ENCODE measurements at places on chromosomes 4 and X.

GRCh38 chr4:1777822-1778641 is 15.1 kb upstream of the FGFR3 start:
- H3K4me1 ChIP-seq, result no peaks in the 10 kb centered on the region
- H3K27ac ChIP-seq, result peak overlapping the region; percentile 73

DNA sequence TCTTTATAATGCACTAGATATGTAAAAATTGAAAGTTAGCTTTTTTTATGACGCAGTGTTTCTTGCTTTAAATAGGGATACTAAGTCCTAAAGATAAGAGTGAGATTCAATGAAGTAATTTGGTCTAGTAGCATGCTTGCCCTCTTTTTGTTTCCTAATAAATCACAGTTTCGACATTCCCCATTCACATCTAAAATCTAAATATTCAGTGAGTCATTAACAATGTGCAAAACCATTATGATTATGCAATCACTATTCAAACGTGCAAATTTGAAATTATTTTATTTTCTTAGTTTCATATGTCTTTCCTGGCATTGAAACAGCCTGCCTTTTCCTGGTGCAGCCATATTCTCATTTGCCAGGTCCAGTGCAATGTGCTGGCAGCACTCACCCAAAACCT is 1350.5 kb upstream of the PABPC4L start:
- no peak overlapping the region for H3K4me3 ChIP-seq
- no peaks in the 10 kb centered on the region for H3K4me1 ChIP-seq
- no peak overlapping the region for H3K27ac ChIP-seq
- DNase-seq, result no peak
- no peaks in the 10 kb centered on the region for H3K27me3 ChIP-seq
- H3K36me3 ChIP-seq, result no peaks in the 10 kb centered on the region

DNA sequence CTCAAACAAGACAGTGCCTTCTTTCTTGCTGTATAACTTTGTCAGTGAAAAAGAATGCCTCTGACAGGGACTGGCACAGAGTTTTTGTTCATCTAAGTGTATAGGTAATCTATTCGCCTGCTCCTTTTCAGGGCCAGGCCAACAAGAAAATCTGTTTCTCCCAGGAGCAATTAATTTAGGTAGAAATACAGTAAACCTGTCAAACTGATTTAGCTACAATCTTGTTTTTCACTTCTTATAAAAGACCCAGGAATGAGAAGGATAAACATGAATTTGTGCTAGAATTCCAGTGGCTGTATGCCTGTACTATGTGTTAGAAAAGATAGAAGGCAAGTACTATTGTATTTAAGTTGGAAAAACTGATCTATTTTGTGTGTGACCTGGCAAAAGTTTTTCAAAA is 6.1 kb downstream of the TMA16 start:
- H3K4me3 ChIP-seq, result no peak overlapping the region
- no peak for DNase-seq
- peaks cover 12% of the 10 kb centered on the region for H3K36me3 ChIP-seq
- H3K4me1 ChIP-seq, result peaks cover 21% of the 10 kb centered on the region
- H3K27me3 ChIP-seq, result no peaks in the 10 kb centered on the region

DNA sequence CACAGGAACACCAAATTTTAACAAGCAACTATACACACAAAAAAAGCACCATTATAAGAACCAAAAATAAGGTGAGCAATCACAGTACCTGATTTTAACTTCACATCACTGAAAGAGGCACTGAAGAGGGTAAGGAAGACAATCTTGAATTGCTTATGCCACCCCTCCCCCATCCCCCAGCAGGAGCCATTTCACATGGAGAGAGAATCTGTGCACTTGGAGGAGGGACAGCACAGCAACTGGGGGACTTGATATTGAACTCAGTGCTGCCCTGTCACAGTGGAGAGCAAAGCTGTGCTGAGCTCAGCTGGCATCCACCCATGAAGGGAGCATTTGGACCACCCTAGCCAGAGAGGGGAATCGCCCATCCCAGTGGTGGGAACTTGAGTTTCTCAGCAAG is 56.0 kb downstream of the NUDT11 start:
- H3K36me3 ChIP-seq, result no peaks in the 10 kb centered on the region
- H3K27ac ChIP-seq, result no peak overlapping the region
- no peaks in the 10 kb centered on the region for H3K4me1 ChIP-seq
- no peaks in the 10 kb centered on the region for H3K27me3 ChIP-seq
- no peak overlapping the region for H3K4me3 ChIP-seq
- DNase-seq, result no peak

- H3K4me1 ChIP-seq, result peaks cover 3% of the 10 kb centered on the region
- H3K27me3 ChIP-seq, result no peaks in the 10 kb centered on the region
- H3K36me3 ChIP-seq, result peaks cover 55% of the 10 kb centered on the region
- DNase-seq, result no peak
Measured at GRCh38 chr4:145842224-145842887, 96.3 kb downstream of the ZNF827 start.

DNA sequence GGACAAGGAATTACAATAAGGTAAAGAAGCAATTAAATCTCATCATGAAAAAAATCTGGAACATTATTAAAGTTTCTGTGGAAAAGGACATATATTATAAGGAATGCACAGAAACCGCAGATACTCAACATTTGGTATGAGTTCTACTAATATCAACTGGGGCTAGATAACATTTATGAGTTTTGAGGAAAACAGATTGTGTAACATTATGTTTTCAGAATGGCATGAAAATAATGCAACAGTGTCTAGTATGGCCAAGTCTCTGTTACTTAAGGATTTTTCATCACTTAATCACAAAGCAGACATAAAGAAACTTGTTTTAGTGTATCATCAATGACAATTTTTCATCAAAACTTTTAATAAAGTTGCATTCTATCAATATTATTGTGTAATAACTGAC is 785.0 kb downstream of the GLUD2 start:
- no peaks in the 10 kb centered on the region for H3K4me1 ChIP-seq
- H3K27me3 ChIP-seq, result no peaks in the 10 kb centered on the region
- no peaks in the 10 kb centered on the region for H3K36me3 ChIP-seq
- H3K27ac ChIP-seq, result no peak overlapping the region

DNA sequence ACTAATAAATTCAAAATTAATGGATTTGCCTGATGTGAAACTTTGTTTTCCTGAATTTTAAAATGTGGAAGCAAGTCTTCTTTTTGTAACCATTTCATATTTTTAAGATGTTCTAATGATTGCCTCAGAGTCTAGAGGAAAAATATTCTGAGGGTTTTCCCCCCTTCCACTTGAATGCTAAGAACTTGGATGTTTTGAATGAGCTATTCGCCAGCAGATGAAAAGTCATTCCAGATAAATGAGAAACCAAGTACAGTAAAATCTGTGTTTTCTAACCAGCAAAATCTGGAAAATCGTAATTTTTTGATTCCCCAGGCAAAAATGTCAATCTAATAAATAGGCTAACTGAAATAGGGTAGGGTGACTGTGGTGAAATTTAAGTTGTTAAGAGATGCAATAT is 45.6 kb downstream of the SLIT2 start:
- no peak for DNase-seq
- H3K27ac ChIP-seq, result no peak overlapping the region
- H3K4me3 ChIP-seq, result no peak overlapping the region
- H3K27me3 ChIP-seq, result no peaks in the 10 kb centered on the region
- no peaks in the 10 kb centered on the region for H3K36me3 ChIP-seq

- peaks cover 4% of the 10 kb centered on the region for H3K4me1 ChIP-seq
- no peak overlapping the region for H3K4me3 ChIP-seq
- H3K27ac ChIP-seq, result no peak overlapping the region
- DNase-seq, result no peak
- H3K36me3 ChIP-seq, result no peaks in the 10 kb centered on the region
Measured at GRCh38 chr4:155434366-155434765, 57.6 kb upstream of the MAP9 start.

- no peak for DNase-seq
- H3K4me3 ChIP-seq, result no peak overlapping the region
- H3K4me1 ChIP-seq, result no peaks in the 10 kb centered on the region
Measured at GRCh38 chr4:8742546-8742945, 129.1 kb downstream of the HMX1 start.

- H3K27me3 ChIP-seq, result no peaks in the 10 kb centered on the region
- H3K4me1 ChIP-seq, result no peaks in the 10 kb centered on the region
- no peak overlapping the region for H3K4me3 ChIP-seq
- no peak for DNase-seq
- peaks cover 4% of the 10 kb centered on the region for H3K36me3 ChIP-seq
Measured at GRCh38 chrX:72180539-72180938, 1.0 kb upstream of the PIN4 start.

GRCh38 chr4:1579001-1579900 is 104.9 kb downstream of the FAM53A start:
- H3K36me3 ChIP-seq, result no peaks in the 10 kb centered on the region
- H3K4me3 ChIP-seq, result peak overlapping the region; percentile 49
- peaks cover 29% of the 10 kb centered on the region for H3K27me3 ChIP-seq
- no peak overlapping the region for H3K27ac ChIP-seq
- DNase-seq, result no peak

DNA sequence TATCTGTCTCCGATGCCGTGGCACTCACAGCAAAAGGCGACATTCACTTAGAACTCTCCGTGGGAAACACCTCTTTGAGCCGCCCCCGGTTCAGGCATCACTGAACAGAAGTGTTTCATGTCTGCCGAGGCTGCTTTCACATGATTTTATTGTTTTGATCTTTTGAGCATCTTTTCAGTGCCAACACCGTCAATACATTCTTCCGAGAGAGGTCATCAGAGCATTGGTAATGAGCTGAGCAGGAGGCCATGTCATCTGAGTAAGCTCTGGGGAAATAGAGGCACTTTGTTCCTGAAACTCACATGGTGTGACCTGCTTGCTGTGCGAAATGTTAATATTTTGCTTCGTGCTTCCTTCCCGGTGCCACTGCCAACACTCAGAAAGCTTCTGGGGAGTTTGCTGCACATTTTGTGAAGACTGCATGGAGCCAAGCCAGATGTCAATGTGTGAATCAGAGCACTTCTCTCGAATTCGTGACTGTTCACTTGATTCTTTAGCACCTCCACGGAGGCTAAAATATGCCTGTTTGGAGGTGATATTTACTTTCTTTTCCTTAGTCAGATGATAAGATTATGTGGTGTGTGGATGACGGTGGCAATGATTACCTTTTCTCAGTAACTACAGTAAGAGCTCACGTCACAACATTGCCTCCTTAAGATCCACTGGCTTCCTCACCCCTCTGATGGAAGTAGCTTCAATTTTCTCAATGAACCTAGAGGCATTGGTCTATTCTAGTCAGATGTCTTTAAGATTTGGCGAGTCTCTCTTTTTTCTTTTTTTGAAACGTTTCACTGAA is 222.3 kb upstream of the HS3ST1 start:
- no peaks in the 10 kb centered on the region for H3K27me3 ChIP-seq
- DNase-seq, result no peak
- no peak overlapping the region for H3K27ac ChIP-seq
- H3K4me1 ChIP-seq, result no peaks in the 10 kb centered on the region

DNA sequence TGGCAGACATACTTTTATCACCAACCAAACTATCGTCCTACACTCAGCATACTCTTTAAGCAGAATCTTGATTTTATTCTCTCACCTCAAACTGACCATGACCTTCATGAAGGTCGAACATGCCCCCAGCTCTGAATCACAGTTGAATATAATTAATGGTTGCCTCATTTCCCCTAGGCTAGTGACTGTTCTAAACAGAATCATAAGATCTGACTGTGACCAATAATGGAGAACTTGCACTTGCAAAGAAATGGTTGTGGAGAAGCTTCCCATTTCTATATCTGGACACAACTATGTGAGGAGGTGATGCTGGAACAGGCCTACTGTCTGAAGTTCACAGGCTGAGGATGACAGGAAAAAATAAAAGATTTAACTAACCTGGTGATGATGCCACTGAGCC is 85.1 kb downstream of the PDGFC start:
- no peak overlapping the region for H3K27ac ChIP-seq
- H3K36me3 ChIP-seq, result peaks cover 6% of the 10 kb centered on the region
- no peaks in the 10 kb centered on the region for H3K27me3 ChIP-seq
- no peak overlapping the region for H3K4me3 ChIP-seq

DNA sequence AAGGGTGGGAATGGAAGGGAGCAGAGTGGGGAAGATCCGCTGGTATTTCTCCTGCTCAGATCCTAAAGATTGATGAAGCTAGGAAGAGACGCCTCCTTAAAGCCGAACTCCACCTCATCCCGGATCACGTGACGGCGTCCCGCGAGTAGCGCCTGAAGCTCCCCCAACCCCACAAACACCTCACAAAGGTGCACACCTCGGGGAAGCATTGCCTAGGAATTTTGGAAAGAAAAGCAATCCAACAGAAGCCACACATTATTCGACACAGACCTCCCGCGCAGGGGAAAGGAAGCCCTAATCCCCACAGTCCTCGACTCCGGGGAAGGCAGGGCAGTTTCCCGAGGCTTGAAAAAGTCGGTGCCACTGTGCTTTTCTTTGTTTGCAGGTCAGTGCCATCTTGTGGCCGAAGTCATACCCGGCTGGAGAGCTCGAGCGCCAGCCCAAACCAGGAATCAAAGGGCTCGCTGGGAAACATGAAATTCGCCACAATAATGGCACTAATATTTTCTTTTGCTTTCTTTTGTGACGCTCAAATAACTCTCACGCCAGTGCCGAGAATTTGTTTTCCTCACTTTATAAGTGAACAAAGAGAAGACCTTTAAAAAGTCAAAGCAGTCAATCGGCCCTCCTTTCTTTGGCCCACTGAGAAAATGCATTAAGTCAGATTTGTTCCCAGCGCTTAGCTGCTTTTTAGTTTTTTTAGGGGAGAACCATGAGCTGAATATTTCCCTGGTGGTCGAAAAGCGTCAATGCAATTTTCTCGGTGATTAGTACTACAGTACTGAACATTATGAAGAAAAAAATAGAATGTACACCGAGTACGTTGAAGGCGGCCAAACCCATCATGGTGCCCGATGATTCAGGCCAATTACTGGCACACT is at the start of gene NPY1R:
NPY1R (minus strand) TSS at position 71 of the 881 bp plus-strand sequence. CDS start 6,042 bp downstream, outside the sequence.
- no peaks in the 10 kb centered on the region for H3K36me3 ChIP-seq
- H3K27me3 ChIP-seq, result peaks cover 61% of the 10 kb centered on the region
- peak within 1 kb of the TSS; percentile 97 for H3K4me3 ChIP-seq
- peak; percentile 73 for DNase-seq
- peaks cover 9% of the 10 kb centered on the region for H3K4me1 ChIP-seq
- peak within 1 kb of the TSS; percentile 84 for H3K27ac ChIP-seq

DNA sequence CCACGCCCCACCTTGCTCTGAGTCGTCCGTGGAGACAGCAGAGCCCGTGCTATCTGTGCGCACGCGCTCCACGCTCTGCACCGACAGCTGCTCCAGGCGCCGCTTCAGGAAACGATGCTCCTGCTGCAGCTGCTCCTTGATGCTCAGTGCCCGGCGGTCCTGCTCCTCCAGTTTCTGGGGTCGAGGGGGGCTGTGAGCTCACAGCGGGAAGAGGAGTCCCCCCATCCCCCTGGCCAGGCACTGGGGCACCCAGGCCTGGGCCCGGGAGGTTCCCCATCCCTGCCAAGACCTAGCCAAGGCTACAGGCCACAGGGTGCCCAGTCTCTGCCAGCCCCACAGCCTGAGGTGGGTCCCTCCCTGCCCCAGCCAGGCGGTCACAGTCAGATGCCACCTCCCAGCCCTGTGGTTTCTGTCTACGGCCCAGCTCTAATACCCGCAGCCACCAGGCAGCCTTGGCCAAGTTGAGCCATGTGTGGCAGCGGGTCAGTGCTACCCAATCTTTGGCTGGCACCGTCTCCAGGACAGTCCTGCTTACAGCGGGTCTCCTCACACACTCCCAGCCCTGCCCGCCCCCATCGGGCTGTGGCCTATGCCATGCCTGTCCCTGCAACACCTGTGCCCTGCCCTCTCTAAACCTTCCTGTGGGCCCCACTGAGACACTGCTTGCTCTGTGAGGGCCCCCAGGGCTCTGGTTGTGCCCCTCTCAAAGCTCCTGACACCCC is 9.3 kb upstream of the HAUS3 start:
- DNase-seq, result no peak
- no peak overlapping the region for H3K27ac ChIP-seq
- H3K27me3 ChIP-seq, result no peaks in the 10 kb centered on the region
- H3K36me3 ChIP-seq, result peaks cover 9% of the 10 kb centered on the region
- H3K4me3 ChIP-seq, result no peak overlapping the region
- H3K4me1 ChIP-seq, result peaks cover 6% of the 10 kb centered on the region
